Nephron progenitor cell (in vitro differentiated cells): ENCODE measurements at places on chromosomes 5 and 9.

GRCh38 chr5:122844910-122845228 lies 544 bp upstream of the SNX24 start:
- H3K27ac ChIP-seq: peak overlapping the region; percentile 31
- peaks cover 21% of the 10 kb centered on the region for H3K27me3 ChIP-seq
- H3K36me3 ChIP-seq: peaks cover 20% of the 10 kb centered on the region
- H3K4me3 ChIP-seq: peak overlapping the region; percentile 87
- peaks cover 30% of the 10 kb centered on the region for H3K4me1 ChIP-seq

GRCh38 chr5:167426501-167426900 lies 864.9 kb upstream of the WWC1 start:
- no peak overlapping the region for H3K27ac ChIP-seq
- no peak for DNase-seq
- peaks cover 10% of the 10 kb centered on the region for H3K27me3 ChIP-seq
- H3K36me3 ChIP-seq: no peaks in the 10 kb centered on the region
- H3K4me3 ChIP-seq: no peak overlapping the region

DNA sequence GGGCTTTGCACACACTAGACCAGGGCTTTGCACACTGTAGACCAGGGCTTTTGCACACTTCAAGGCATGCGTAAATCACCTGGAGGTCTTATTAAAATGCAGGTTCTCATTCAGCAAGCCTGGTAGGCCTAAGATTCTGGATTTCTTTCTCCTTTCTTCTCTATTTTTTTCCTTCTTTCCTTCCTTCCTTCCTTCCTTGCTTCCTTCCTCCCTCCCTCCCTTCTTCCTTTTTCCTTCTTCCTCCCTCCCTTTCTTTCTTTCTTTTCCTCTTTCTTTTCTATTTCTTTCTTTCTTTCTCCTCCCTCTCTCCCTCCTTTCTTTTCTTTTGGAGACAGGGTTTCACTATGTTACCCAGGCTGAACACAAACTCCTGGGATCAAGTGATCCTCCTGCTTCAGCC lies 24.3 kb upstream of the CNOT6 start:
- H3K4me3 ChIP-seq: no peak overlapping the region
- no peaks in the 10 kb centered on the region for H3K36me3 ChIP-seq
- peaks cover 6% of the 10 kb centered on the region for H3K27me3 ChIP-seq
- no peak for DNase-seq

DNA sequence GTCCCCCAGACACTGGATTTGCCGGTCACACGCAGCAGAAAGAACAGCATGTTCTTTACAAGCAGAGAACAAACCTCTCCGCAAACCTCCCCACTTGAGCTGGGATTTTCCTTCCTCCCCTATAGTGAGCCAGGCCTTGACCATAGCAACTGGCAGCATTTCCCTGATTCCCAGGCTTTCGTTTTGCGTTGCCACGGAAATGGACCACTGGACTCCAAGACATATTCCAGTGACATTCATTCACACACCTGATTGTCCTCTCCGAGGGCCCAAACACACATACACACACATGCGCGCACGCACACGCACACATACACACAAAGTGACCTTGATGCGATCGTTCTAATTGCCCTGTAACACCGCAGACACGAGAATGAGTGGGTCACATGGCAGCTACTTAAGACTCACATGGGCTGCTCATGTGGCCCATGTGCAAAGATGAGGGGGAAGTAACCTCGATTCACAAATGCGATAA lies 80.9 kb upstream of the CPEB4 start:
- H3K4me1 ChIP-seq: no peaks in the 10 kb centered on the region
- H3K27me3 ChIP-seq: peaks cover 4% of the 10 kb centered on the region
- H3K36me3 ChIP-seq: no peaks in the 10 kb centered on the region
- DNase-seq: no peak
- H3K27ac ChIP-seq: no peak overlapping the region

GRCh38 chr5:775961-776861 lies 8.3 kb downstream of the ZDHHC11B start:
- H3K4me1 ChIP-seq: peaks cover 21% of the 10 kb centered on the region
- no peak overlapping the region for H3K27ac ChIP-seq
- peaks cover 7% of the 10 kb centered on the region for H3K27me3 ChIP-seq
- H3K4me3 ChIP-seq: no peak overlapping the region
- DNase-seq: no peak

GRCh38 chr9:89992326-89993198 lies 387.8 kb downstream of the GADD45G start:
- H3K27ac ChIP-seq: no peak overlapping the region
- peaks cover 3% of the 10 kb centered on the region for H3K27me3 ChIP-seq
- no peak for DNase-seq

DNA sequence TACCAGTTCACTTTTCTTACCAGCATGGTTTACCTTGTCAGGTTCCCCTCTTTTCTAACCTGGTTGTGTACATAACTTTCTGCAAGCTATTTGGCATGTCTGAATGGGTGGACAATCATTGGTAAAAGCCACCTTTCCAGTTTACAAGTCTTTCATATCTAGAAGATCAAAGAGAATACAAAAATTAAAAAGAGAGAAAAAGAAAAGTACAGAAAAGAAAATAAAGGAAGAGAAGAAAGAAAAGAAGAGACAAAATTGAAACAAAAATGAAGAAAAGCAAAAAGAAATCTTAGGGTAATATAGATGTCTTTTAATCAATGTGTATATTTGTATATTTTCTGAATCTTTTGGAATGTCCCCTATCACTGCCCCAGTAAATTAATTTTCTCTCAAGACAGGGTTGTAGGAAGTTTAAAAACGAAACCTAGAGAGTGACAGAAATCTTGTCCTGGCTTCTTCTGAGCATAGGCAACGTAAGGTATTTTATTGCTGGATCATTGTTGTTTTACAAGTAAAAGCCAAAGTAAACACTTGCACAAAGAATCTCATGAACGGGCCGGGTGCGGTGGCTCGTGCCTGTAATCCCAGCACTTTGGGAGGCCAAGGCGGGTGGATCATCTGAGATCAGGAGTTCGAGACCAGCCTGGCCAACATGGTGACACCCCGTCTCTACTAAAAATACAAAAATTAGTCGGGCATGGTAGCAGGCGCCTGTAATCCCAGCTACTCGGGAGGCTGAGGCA lies 98.7 kb upstream of the IFNE start:
- no peaks in the 10 kb centered on the region for H3K27me3 ChIP-seq
- peaks cover 14% of the 10 kb centered on the region for H3K4me1 ChIP-seq

GRCh38 chr5:154677921-154678320 lies 77.3 kb upstream of the LARP1 start:
- no peak overlapping the region for H3K27ac ChIP-seq
- no peak overlapping the region for H3K4me3 ChIP-seq
- DNase-seq: no peak
- H3K27me3 ChIP-seq: peaks cover 5% of the 10 kb centered on the region
- no peaks in the 10 kb centered on the region for H3K36me3 ChIP-seq
- H3K4me1 ChIP-seq: peaks cover 4% of the 10 kb centered on the region

- no peak for DNase-seq
- peaks cover 48% of the 10 kb centered on the region for H3K36me3 ChIP-seq
- peaks cover 4% of the 10 kb centered on the region for H3K27me3 ChIP-seq
- no peak overlapping the region for H3K27ac ChIP-seq
- peaks cover 19% of the 10 kb centered on the region for H3K4me1 ChIP-seq
These were observed 20.3 kb downstream of the CDC14B start for GRCh38 chr9:96599298-96599697.

DNA sequence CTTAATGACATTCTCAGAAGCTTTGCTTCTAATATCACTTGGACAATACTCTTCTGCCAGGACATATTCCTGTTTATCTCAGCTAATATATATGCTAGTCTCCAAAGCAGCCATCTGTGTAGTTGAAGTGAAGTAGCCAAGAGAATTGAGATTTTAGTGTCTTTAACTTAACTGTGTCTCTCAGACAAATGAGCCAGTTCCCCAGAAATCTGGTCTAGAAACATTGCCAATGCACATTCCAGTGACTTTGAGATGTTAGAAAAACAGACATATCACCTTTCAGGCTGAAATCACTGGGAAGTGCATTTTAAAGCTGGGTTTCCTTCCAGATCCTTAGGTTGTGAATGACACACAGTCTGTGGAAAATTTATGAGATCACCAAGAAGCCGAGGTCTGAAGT lies 114.6 kb downstream of the MTX3 start:
- peaks cover 18% of the 10 kb centered on the region for H3K4me1 ChIP-seq
- H3K4me3 ChIP-seq: no peak overlapping the region
- H3K36me3 ChIP-seq: no peaks in the 10 kb centered on the region
- no peak for DNase-seq
- peaks cover 4% of the 10 kb centered on the region for H3K27me3 ChIP-seq

DNA sequence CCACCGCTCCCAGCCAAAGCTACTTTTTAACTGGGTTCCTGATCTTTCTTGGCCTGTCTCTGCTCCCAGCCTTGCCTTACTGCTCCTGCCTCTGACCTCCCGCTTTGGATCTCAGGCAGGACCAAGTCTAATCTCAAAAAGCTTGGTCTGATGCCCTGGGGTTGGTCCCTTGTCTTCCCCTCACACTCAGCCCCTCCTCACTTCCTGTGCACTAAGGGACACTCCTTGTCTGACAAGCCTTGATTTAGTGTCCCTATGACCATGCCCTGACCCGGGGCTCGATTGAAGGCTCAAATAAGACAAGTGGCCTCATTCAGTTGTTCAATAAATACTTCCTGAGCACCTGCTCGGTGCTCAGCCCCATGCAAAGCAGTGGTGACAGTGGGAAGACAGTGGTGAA lies 3.7 kb upstream of the GTF3C5 start:
- no peak for DNase-seq
- H3K36me3 ChIP-seq: peaks cover 7% of the 10 kb centered on the region
- H3K27me3 ChIP-seq: peaks cover 36% of the 10 kb centered on the region
- H3K4me1 ChIP-seq: peaks cover 34% of the 10 kb centered on the region

- H3K4me1 ChIP-seq: peaks cover 70% of the 10 kb centered on the region
- peak; percentile 71 for DNase-seq
- H3K36me3 ChIP-seq: peaks cover 50% of the 10 kb centered on the region
- peak overlapping the region; percentile 95 for H3K27ac ChIP-seq
These were observed 92.5 kb downstream of the ROR2 start for GRCh38 chr9:91857291-91858212.

- H3K36me3 ChIP-seq: peaks cover 6% of the 10 kb centered on the region
- no peak for DNase-seq
- no peak overlapping the region for H3K27ac ChIP-seq
These were observed 23.0 kb upstream of the PRDM6 start for GRCh38 chr5:123066016-123066415.

GRCh38 chr9:72428329-72428728 lies 63.3 kb upstream of the ZFAND5 start:
- H3K4me1 ChIP-seq: peaks cover 3% of the 10 kb centered on the region
- DNase-seq: no peak
- no peaks in the 10 kb centered on the region for H3K27me3 ChIP-seq
- H3K27ac ChIP-seq: no peak overlapping the region
- no peak overlapping the region for H3K4me3 ChIP-seq

DNA sequence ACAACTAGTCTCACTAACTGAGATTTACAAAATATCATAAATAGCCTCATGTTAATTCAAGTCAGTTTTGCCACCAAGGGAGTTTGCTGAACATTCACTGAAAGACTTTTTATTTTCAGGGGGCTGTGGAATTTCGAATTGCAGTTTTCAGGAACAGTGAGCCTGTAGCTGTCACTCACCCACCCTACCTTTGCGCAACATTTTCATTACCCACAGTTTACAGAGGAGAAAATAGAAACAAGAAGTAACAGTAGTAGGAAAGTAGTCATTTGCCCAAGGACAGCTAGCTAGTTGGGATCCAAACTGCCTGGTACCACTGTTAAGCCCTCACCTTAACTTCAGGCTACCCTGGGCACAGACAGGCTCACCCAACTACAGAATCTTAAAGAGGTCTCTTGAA lies 154.1 kb downstream of the ADAMTS12 start:
- no peak overlapping the region for H3K4me3 ChIP-seq
- no peak for DNase-seq

DNA sequence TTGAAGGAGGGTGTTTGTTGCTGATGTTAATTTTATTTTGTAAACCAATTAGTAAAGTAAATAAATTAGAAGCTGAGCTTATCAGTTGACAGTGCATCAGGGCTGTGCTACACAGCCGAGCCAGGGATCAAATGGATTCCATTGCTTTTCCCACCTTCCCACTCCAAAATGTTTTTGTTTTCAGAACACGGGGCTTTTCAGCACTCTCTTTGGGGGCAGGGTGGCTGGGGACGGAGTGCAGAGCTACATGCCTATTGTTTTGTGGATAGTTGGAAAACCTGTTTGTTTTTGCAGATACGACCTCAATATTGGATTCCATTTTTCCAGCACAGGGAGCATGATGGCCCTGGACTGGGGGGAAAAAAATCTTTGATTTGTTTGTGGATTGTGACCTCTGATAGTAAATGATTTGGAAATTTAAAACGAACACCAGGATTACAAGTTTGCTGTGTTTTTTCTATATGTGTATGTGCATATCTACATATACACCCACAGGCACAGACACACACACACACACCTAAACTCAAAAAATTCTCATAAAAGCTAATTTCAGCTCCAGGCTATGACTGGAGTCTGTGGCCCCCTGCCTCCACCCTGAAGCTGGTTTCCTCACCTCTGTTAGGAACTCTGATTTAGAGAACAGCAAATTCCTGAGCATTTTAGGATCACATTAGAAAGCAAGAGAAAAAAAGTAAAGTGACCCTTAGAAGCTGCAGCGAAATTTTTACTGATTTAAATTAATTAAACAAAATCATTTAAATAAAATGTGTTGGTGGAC lies 371.7 kb upstream of the IRX2 start:
- H3K27me3 ChIP-seq: peaks cover 20% of the 10 kb centered on the region
- peak overlapping the region; percentile 16 for H3K4me3 ChIP-seq
- no peak for DNase-seq
- peaks cover 65% of the 10 kb centered on the region for H3K4me1 ChIP-seq
- peak overlapping the region; percentile 18 for H3K27ac ChIP-seq

- H3K27ac ChIP-seq: no peak overlapping the region
- no peak overlapping the region for H3K4me3 ChIP-seq
- no peak for DNase-seq
- peaks cover 47% of the 10 kb centered on the region for H3K36me3 ChIP-seq
These were observed 22.0 kb downstream of the CCNH start for GRCh38 chr5:87390576-87391199.

DNA sequence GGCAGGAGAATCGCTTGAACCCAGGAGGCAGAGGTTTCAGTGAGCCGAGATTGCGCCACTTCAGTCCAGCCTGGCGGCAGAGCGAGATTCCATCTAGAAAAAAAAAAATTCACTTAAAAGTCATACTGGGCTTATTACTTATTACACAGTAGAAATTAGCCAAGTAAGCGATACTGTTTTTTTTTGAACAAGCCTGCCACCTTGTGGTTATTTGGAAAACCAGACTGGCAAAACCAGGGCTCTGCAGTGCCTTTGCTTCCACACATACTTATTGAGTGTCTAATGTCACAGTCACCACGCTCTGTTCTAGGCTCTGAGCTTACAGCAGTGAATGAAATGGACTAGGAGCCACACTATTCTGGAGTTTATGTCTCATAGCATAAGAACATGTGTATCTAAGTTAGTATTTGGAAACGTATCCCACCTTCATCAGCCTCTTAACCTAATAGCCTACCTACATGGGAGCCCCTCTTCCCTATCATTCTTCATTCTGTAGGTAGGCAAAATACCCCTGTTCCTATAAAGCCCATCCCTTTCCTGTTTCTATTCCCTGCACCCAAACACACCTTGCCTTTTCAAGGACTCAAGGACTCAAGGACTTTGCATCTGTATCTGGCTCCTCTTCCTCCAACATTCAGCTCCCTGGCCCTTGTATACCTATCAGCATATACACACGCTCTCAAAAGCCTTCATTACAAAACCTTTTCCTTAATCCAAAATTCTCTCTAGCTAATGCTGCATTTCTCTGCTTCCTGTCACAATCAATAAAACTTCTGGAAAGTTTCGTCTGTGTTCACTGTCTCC lies 13.9 kb upstream of the BASP1 start:
- peaks cover 1% of the 10 kb centered on the region for H3K36me3 ChIP-seq
- H3K4me3 ChIP-seq: no peak overlapping the region
- no peak overlapping the region for H3K27ac ChIP-seq

- no peaks in the 10 kb centered on the region for H3K36me3 ChIP-seq
- no peak for DNase-seq
- no peak overlapping the region for H3K27ac ChIP-seq
- H3K27me3 ChIP-seq: peaks cover 3% of the 10 kb centered on the region
These were observed 200.4 kb downstream of the FBXL7 start for GRCh38 chr5:15700373-15700772.
